ENCODE measurements at places on chromosomes 1 and 21.

DNA sequence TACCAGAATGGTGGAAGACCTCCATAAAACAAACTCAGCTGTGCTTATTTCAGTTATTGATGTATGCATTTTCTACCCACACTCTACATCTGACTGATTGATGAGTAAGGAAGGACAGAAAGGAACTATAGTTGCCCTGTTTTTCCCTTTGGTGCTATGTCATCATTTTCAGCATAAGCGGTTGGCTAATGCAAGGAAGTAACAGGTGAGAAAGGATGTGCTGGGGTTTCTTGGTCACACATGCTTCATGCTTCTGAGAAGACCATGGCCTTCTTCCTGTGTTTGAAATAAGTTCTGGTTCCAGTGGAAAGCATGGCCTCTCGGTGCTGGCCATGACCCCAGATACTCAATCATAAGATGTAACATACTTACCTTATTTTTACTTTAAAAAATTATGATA is 541.2 kb downstream of the PTPRU start:
- DNase-seq, result no peak

DNA sequence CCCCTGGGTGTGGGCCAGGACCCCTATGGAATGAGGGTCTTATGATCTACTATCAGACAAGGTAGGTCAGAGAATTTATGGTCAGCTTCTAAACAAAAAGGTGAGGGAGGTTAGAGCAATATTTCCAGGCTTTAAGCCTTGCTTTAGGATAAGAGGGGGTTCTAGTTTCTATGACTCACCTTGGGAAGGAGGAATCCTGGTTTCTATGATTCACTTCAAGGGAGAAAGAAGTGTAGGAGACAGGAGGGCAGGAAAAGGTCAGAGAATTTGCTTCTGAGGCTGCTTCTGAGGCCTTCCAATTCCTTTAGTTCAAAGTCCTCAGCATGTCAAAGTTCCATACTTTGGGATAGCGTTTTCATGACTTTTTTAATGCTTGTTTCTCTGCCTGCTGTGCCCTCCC is 35.2 kb downstream of the RGL1 start:
- no peak for DNase-seq

GRCh38 chr1:36885540-36886357 is 148.6 kb downstream of the GRIK3 start:
- DNase-seq, result no peak

DNA sequence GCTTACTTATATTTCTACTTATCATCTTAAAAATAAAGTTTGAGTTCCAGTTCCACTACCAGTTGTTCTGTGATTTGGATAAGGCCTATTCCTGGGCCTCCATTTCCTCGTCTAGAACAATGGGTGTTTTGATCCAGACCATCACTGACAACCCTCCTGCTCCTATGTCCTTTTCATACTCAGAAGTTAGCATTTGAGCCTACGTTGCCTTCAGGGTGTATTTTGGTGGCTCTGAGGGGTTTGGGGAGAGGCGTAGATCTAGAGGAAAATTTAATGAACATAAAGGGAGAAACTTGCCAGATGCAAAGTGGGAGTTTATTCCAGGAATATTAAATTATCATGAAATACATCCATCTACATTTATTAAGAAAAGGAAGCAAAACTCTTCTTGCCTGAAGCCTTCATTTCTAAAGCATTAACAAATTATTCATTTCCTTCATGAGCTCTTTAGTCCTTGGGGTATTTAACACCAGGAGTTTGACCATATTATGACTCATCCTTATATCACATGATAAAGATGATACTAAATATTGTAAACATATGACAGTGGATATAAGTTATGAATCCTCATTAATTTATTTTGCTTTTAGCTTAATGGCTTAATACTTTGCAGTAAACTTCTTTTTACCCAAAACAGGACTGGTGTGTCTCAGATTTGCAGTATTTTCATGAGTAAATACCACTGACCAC is 47.2 kb upstream of the SYT14 start:
- DNase-seq, result no peak

DNA sequence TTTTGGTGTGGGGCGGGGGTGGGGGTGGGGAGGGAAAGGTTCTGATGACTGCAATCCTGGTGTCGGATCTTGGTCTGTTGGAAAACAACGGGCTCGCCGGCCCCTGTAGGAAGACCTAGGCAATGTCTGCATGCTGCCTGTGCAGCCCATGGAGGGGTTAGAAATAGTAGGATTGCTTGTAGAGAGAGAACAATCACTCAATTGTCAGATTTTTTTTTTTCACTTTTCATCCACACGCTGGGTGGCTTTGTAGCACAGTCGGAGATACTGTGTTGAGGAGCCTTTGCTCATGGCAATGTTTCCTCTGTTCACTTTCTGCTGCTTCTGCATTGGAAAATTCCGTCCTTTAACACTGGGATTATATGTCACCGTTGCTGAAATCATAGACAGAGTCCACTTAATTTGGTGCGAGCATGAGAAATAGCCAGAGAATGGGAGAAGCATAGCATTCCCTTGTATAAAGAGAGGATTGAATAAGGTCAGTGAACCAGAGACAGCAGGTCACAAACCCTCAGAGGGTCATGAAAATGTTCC is 107.5 kb downstream of the MRPS6 start:
- no peak for DNase-seq

DNA sequence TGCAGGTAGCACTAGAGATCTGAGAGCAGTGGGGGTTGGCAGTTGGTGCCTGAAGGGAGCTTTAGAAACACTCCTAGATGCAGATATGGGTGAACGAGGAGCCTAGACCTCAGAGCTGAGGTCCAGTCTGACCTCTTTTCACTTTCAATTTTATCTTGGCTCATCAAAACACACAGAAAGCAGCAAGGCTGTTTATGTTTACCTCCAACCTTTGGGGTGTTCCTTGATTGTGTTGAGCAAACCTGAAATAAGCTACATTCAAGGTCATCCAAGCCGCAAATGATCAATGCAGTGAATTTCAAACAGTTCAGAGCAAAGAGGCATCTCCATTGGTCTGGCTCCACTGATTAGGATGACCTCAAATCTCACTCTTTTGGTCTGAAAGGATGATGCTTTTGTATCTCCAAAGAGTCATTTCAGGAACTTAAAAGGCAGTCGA is 1.3 kb downstream of the LY9 start:
- DNase-seq, result no peak

- DNase-seq, result no peak
Measured at GRCh38 chr1:53740621-53741105, 1.7 kb upstream of the GLIS1 start.

- DNase-seq, result no peak
Measured at GRCh38 chr1:217393896-217394295, 237.0 kb downstream of the GPATCH2 start.

- DNase-seq, result no peak
Measured at GRCh38 chr1:10108134-10108663, 75.4 kb downstream of the UBE4B start.

DNA sequence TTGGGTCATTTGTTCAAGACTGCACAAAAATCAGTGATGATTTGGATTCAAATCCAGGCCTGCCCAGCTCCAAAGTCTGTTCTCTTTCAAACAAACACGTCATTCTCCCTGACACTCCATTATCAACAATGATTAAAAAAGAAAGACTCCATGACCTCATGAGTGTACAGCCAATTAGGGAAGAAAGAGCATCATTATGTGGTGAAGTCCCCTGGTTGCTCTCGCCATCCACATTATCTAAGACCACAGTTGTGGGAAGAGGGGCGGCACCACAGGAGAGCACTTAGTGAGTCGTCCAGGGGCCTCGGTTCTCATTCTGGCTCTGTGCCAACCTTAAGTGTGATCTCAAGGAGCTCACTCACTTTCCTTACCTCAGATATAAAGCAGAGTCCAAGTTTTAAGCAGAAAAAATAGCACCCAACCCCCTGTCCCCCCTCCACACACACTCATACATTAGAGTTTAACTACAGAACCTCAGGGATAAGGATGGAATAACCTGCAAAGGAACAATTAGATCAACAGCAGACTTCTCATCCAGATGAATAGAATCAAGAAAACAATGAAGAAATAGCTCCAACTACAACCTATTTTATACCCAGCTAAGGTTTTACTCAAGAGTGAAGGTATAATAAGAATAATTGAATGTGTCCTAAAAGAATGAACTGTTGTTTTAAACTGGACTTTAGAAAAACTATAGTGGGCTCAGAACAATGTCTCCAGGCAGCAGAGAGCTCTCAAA is 47.8 kb downstream of the COL6A1 start:
- no peak for DNase-seq

DNA sequence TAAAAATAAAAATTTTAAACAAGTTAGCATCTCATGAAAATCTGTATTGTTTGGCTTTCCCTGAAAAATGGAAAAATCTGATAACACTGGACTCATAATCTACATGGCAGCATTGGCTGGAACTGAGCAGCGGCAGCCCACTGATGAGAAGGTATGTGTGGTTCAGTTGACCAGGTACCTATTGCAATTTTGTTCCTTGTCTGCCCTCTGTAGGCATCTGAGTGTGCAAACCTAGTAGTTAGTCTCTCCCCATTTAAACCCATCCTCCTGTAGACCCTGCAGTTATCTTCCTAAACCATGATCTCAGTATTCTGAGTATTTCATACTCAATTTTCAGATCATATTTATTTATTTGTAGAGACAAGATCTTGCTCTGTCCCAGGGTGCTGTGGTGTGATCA is 59.4 kb upstream of the SERBP1 start:
- peak; percentile 3 for DNase-seq

DNA sequence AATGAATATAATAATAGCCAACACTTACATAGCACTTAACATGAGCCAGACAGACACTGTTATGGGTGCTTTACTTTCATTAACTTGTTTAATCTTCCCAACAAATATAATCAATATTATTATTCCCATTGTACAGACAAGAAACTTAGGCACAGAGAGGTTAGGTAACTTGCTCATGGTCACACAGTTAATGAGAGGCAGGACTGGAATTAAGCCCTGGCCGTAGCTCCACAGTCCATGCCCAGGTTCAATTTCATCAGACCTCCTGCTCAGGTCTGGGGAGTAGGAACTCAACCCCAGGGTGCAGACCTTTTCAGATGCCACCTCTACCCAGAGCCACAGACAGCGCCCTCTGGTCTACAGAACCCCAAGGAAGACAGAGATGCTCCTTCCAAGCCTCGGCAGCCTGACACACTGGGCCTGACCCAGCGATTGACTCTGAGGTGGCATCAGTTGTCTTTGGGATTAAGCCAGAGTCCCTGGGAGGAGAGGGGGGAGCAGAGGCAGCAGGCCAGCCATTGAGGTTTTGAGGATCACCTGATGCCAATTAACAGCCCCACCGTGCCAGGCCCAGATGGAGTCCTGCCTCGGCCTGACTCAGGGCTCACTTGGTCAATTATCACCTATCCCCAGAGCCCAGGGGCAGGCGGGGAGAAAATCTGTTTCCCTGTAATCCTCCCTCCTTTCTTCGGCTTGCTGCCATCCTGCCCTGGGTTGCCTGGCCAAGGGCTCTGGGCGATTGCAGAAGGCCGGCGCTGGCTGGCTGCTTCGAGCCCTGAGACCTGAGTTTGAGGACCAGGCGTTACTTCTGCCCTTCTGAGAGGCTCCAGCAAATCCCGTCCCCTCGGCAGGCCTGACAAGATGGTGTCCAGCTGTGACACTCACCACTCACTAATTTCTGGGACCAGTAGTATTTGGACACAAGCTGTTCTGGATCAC is 116.7 kb downstream of the LACTBL1 start:
- peak; percentile 31 for DNase-seq

GRCh38 chr1:53470155-53470554 is 11.0 kb downstream of the DMRTB1 start:
- no peak for DNase-seq

GRCh38 chr1:190022709-190023108 is 455.0 kb downstream of the BRINP3 start:
- DNase-seq, result no peak

DNA sequence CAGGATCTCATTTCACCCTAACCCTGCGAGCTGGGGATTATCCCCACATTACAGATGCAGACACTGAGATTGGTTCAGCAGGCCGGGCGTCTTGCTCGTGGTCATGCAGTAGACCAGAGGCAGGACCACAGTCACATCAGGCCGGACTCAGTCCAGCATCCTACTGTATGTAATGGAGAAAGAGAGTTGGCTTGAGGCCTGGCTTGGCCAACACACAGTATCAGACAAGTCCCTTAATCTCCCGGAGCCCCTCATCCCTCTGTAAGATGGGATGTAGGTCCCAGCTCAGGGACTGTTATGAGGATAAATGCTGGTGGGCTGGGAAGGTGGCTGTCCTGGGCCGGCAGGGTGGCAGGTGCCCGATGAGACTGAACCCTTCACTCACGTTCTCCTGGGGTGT is 66.1 kb upstream of the ACTL8 start:
- peak; percentile 21 for DNase-seq

DNA sequence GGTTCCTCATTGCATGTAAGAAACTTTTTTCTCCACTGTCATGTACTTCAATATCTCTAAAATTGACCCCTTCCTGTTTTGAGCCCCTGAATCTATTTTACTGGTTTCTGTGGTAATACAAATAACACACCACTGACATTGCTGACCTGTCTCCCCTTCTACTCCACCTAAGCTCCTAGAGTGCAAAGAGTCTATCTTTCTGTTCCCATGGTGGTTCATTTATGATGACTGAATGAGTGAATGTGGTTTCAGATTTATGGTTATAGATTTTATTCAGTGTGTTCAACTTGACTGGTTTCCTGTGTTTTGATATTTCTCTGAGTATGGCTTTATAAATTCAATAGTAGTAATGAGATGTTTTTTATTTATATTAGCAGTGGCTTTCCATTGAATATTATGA is 127.7 kb downstream of the MAGI3 start:
- no peak for DNase-seq

GRCh38 chr1:206705726-206706297 is 21.1 kb downstream of the MAPKAPK2 start:
- DNase-seq, result no peak

DNA sequence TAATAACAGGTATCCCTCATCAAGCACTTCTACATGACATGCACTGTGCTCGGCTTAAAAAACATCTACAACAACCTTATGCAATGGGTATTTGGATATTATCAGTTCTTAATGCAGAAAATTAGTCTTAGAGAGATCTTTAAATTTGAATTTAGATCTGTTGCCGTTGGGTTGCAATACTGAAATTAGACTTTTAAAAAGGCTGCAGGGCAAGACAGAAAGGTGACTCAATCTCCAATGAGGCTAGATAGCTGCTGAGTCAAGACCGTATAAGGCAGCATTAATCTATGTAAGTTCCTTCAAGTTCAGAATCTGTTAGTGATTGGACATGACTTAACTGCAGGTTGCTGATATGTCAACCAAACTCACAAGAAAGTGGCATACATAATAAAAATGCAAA is 37.3 kb downstream of the OLFM3 start:
- no peak for DNase-seq

DNA sequence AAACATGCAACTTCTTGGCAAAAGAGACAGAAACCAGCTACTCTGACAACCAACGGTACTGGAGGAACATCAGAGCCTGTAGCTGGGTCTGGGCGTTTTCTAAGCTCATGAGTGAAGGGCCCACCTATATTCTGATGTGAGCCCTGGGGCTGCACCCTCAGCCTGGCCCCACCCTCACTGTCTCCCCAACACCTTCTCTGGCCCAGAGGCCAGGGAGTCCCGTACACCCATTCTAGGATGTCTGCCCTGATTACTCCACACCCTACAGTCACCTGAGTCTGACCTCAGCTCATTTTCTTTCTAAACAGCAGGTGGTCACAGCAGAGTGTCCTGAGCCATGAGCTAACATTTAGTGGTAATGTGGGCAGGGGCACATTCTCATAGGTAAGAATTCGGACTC is 439.2 kb downstream of the MATN1 start:
- DNase-seq, result no peak

GRCh38 chr1:27713869-27714513 is 11.8 kb upstream of the FAM76A start:
- no peak for DNase-seq

GRCh38 chr21:42302076-42302650 is 13.0 kb downstream of the TFF3 start:
- no peak for DNase-seq

- DNase-seq, result no peak
Measured at GRCh38 chr1:64072089-64072793, 131.2 kb upstream of the UBE2U start.

Measured in NCI-H2171 treated with DMSO at 0.1 percent for 48 hours (cell line).